ENCODE measurements at places on chromosomes 12 and 14.

GRCh38 chr12:14416658-14417057 lies 51.2 kb downstream of the ATF7IP start:
- peak; percentile 37 for DNase-seq

DNA sequence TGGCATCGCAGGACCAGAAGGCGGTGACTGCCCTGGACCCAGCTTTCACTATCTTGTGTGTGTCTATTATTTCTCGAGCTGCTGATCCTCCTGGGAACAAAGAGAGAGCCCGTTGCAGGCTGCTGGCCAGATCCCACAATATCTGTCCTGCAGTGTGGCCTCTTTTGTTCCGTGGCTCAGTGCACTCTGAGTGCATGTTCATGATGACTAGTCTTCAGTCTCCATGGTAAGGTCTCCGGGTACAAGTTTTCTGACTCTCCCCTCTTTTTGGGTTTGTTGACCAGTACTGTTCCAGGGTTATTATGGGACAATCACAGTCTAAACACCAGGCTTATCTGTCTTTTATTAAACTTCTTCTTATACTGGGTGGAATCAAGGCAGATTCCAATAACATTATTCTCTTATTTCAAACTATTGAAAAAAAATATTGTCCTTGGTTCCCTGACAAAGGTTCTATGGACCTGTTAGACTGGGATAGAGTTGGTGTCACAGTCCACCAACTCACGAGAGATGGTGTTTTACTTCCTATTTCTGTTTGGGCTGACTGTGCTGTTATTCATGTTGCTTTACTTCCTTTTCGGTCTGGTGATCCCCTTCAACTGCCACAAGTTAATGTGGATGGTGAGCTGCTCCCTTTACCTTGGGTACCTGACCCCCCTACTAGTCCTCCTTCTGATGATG lies 192.9 kb upstream of the ALG10B start:
- DNase-seq: no peak

DNA sequence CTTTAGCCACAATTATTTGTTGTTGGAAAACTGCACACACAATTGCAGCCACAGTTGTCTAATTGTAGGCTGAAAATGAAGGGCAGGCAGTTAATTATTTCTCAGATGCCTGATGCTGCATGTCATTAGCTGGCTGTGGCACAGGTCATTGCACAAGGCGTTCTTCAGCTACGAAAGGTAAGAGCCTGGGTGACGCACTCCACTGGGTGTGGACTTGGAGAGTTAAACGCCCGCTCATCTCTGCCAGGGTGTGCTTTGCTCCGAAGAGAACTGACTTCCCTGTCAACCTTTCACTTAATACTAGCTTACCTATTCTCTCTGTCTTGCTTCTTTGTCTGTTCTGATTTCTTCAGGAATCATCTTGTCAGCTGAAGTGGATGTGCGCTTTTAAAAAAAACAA lies 91.4 kb upstream of the CPM start:
- DNase-seq: no peak

GRCh38 chr12:1855241-1855640 lies 34.9 kb downstream of the LRTM2 start:
- no peak for DNase-seq

- no peak for DNase-seq
These were observed 4.2 kb upstream of the GLRX5 start for GRCh38 chr14:95530473-95531276.

All from NCI-H446 treated with DMSO at 0.1 percent for 48 hours (cell line).